Neural progenitor cell (in vitro differentiated cells): ENCODE measurements at places on chromosomes 2 and 18. TPM values are rescaled to one million over a fixed set of nuclear protein-coding genes. Genes with fewer than 3 reads are reported as not detected.
A peak's percentile ranks its signal among the peaks of the same experiment; 100 is the strongest.

Gene TMEM169
- 17.9 and 19.6 TPM in 2 replicates for total RNA-seq

Gene CMPK2
- 0.31 TPM in 1 of 2 replicates, not detected in the other for total RNA-seq

Gene PUS10
- 10.4 and 11.3 TPM in 2 replicates for total RNA-seq

Gene MZT2B
- total RNA-seq: 21.4 and 91.8 TPM in 2 replicates

Gene DYTN
- total RNA-seq: not detected in 2 replicates

GRCh38 chr18:62070302-62070701 is 116.6 kb downstream of the PIGN start:
- H3K27ac ChIP-seq: no peak overlapping the region
- no peaks in the 10 kb centered on the region for H3K27me3 ChIP-seq
- no peak overlapping the region for H3K4me3 ChIP-seq

- no peaks in the 10 kb centered on the region for H3K4me1 ChIP-seq
- H3K27me3 ChIP-seq: no peaks in the 10 kb centered on the region
- no peak overlapping the region for H3K27ac ChIP-seq
- no peak for DNase-seq
- no peak overlapping the region for H3K4me3 ChIP-seq
Measured at GRCh38 chr2:84919885-84920580, 14.6 kb downstream of the TMSB10 start.

DNA sequence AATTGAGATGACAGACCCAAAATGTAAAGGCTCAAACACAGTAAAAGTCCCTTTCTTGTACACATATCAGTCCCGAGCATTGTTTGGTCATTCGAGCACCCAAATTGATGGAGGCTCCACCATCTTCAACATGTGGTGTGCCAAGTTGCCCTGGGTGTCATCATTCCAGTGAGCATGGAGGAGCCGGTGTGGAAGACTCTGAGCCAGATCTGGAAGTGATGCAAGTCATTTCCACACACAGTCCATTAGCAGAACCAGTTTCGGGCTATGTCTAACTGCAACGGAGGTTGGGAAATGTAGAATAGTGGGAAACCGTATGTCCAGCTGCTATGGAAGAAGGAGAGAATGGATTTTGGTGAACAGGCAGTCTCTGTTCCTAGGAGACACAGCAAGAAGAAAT is 40.9 kb upstream of the BZW1 start:
- no peak overlapping the region for H3K27ac ChIP-seq
- no peak overlapping the region for H3K4me3 ChIP-seq
- peaks cover 17% of the 10 kb centered on the region for H3K4me1 ChIP-seq
- H3K27me3 ChIP-seq: no peaks in the 10 kb centered on the region
- H3K36me3 ChIP-seq: no peaks in the 10 kb centered on the region
- no peak for DNase-seq

DNA sequence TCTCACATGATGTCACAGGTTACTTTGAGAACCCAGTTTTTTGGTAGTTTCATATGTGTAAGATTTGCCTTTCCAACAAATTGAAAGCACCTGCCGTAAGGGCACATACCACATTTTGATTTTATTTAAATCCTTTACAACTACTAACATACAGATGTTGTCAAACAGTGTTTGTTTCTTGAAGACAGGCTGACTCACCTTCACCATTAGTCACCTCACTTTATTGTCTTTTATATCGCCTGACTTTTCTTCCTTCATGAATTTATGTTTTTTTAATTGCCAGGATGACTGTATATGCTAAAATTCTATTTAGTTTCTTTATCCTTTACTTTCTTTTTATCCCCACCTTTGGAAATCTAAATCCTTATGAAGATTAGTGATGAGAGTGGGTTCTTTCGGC is 886.7 kb downstream of the SUCLG1 start:
- no peaks in the 10 kb centered on the region for H3K27me3 ChIP-seq
- H3K4me1 ChIP-seq: peaks cover 7% of the 10 kb centered on the region

GRCh38 chr18:61894751-61895524 is 2.1 kb upstream of the RNF152 start:
- H3K36me3 ChIP-seq: no peaks in the 10 kb centered on the region
- peaks cover 8% of the 10 kb centered on the region for H3K27me3 ChIP-seq
- DNase-seq: peak; percentile 36
- H3K4me1 ChIP-seq: peaks cover 27% of the 10 kb centered on the region

- H3K36me3 ChIP-seq: no peaks in the 10 kb centered on the region
- H3K27me3 ChIP-seq: no peaks in the 10 kb centered on the region
Measured at GRCh38 chr2:153106802-153107477, 371.6 kb downstream of the RPRM start.

DNA sequence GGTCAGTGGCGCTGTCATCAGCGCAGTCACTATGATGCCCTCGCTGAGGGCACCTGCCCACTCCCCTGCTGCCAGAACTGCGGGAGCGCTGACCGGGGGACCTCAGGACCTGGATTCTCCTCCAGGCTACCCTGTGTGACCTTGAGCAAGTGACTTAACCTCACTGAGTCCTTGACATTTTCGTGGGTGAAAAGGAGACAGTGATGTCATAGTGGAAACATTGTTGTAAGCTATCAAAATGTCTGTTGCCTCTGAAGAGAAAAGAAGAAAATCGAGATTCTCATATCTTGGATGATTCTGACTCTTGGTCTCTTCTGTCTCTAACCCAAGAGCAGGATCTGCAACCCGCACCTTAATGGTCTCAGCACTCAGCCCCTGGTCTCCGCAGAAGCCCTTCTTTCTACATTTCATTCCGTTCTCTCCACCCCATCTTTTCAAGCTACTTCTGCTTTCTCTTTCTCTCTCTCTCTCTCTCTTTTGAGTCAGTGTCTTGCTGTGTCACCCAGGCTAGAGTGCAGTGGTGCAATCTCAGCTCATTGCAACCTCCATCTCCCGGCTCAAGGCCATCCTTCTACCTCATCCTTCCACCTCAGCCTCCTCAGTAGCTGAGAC is 978 bp upstream of the TUBA4A start:
- peaks cover 7% of the 10 kb centered on the region for H3K4me1 ChIP-seq
- H3K4me3 ChIP-seq: peak overlapping the region; percentile 34
- DNase-seq: no peak
- peaks cover 89% of the 10 kb centered on the region for H3K27me3 ChIP-seq
- H3K27ac ChIP-seq: no peak overlapping the region

- peaks cover 3% of the 10 kb centered on the region for H3K4me1 ChIP-seq
- no peaks in the 10 kb centered on the region for H3K27me3 ChIP-seq
- no peak overlapping the region for H3K27ac ChIP-seq
- H3K36me3 ChIP-seq: no peaks in the 10 kb centered on the region
Measured at GRCh38 chr2:99748344-99748743, 258.5 kb upstream of the REV1 start.

DNA sequence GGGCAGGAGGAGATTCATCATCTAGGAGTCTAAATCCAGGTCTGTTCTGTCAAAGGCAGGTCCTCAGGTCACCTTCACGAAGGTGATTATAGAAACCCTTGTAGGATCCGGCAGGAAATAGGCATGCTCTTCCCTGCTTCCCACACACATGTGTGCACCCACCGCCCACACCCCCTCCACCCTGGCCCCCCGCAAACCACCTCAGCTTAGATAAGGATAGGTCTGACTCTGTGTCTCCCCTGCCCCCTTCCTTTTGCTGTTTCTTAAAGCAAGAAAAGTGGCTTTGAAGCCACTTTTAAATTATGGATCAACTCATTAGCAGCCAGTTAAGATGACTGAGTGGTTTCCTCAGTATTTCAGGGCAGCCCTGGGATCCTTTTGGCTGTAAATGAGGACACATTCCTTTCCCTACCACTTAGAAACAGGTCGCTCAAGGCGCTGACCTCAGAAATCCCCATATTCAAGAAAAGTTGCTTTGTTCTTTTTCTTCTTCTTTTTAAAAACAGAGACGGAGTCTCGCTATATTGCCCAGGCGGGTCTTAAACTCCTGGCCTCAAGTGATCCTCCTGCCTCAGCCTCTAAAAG is 14.5 kb upstream of the CIB4 start:
- H3K4me1 ChIP-seq: no peaks in the 10 kb centered on the region
- no peaks in the 10 kb centered on the region for H3K27me3 ChIP-seq
- no peak overlapping the region for H3K27ac ChIP-seq
- no peak overlapping the region for H3K4me3 ChIP-seq
- DNase-seq: no peak

DNA sequence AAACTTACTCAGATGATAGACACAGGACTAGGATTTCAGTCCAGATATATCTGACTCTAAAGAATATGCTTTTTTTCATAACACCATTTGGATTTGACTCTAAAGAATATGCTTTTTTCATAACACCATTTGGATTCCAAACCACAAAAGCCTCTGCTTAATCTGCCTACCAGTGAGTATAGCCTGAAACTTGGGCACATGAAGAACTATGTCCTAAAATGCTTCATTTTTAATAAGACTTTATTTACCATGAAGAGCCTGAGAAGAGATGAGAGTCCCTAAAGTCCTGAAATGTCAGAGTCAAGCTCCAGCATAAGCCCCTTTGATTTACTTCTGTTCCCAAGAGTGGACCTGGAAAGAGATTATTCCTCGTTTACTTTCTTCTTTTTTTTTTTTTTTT is 54.5 kb upstream of the STPG4 start:
- H3K36me3 ChIP-seq: peaks cover 3% of the 10 kb centered on the region
- H3K27ac ChIP-seq: no peak overlapping the region
- no peaks in the 10 kb centered on the region for H3K27me3 ChIP-seq
- no peak overlapping the region for H3K4me3 ChIP-seq

DNA sequence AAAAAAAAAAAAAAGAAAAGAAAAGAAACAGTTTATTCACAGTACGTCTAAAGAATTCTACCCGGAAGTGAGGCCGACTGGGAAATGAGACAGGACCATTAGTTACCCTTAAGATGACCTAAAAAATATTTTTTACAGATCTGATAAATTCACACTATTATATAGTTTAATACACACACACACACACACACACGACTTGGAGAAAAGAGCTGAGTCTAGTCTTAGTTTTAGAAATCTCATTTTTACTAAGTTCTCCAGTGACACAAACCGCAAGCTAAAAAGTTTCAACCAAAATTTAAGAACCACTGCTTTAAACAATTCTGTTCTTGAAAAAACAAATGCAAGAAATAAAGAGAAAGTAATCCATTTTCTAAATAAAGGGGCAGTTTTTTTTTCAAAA is 27.1 kb downstream of the ST3GAL5 start:
- no peak overlapping the region for H3K4me3 ChIP-seq
- DNase-seq: no peak
- no peak overlapping the region for H3K27ac ChIP-seq
- H3K27me3 ChIP-seq: no peaks in the 10 kb centered on the region
- no peaks in the 10 kb centered on the region for H3K4me1 ChIP-seq

GRCh38 chr2:106581755-106582147 is 94.6 kb downstream of the CD8B2 start:
- H3K27me3 ChIP-seq: peaks cover 50% of the 10 kb centered on the region
- no peak overlapping the region for H3K27ac ChIP-seq
- H3K36me3 ChIP-seq: no peaks in the 10 kb centered on the region
- H3K4me1 ChIP-seq: no peaks in the 10 kb centered on the region
- no peak for DNase-seq

DNA sequence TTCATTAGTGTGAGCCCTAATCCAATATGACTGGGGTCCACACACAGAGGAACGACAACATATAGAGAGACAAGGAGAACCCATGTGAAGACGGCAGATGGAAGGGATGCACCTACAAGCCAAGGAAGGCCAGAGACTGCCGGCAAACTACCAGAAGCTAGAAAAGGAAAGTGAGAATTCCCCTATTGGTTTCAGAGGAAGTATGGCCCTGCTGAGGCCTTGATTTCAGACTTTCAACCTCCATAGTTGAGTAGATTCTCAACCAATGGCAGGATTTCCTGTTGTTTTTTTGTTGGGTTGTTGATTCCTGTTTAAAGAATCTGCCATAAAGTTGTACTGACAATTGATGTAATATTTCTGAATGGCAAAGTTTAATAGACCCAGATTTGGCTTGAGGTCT is 241.5 kb downstream of the SATB2 start:
- DNase-seq: no peak
- H3K27me3 ChIP-seq: no peaks in the 10 kb centered on the region
- no peaks in the 10 kb centered on the region for H3K36me3 ChIP-seq
- H3K4me1 ChIP-seq: no peaks in the 10 kb centered on the region
- H3K4me3 ChIP-seq: no peak overlapping the region
- H3K27ac ChIP-seq: no peak overlapping the region

- no peak for DNase-seq
- no peaks in the 10 kb centered on the region for H3K27me3 ChIP-seq
- H3K36me3 ChIP-seq: peaks cover 8% of the 10 kb centered on the region
- H3K4me3 ChIP-seq: no peak overlapping the region
Measured at GRCh38 chr2:176324862-176325261, 55.6 kb downstream of the MTX2 start.

GRCh38 chr2:54545702-54546450 is 89.7 kb downstream of the SPTBN1 start:
- no peak for DNase-seq
- H3K27me3 ChIP-seq: no peaks in the 10 kb centered on the region
- H3K4me3 ChIP-seq: no peak overlapping the region
- peaks cover under 1% of the 10 kb centered on the region for H3K4me1 ChIP-seq

- peaks cover 4% of the 10 kb centered on the region for H3K4me1 ChIP-seq
- no peak overlapping the region for H3K27ac ChIP-seq
- no peak overlapping the region for H3K4me3 ChIP-seq
- H3K27me3 ChIP-seq: no peaks in the 10 kb centered on the region
- DNase-seq: no peak
Measured at GRCh38 chr2:144083211-144083610, 436.7 kb downstream of the ZEB2 start.

DNA sequence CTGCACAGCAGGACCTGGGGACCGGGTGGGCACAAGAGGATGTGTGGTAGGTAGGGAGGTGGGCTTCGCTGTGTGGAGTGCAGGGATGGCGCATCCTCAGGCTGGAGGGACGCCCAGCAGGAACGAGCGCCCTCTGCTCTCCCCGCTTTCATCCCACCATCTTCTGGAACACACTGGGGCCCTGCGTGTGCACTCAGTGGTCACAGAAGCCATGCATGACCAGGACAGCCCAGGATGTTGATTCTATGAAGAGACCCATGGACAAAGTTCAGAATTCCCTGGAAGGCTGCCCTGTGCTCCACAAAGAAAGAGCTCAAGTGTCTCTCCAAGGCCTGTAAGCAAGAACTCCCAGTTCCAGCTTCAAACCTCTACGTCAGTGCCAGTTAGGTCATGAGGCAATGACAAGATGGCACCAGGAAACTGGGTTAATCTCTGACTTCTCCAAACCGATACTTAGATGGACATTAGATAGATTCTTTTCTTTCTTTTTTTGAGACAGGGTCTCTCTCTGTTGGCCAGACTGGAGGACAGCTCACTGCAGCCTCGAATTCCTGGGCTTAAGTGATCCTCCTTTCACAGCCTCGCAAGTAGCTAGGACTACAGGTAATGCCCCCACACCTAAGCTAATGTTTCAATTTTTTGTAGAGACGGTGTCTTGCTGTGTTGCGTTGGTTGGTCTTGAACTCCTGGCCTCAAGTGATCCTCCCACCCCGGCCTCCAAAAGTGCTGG is 3.4 kb downstream of the SLC66A2 start:
- no peak for DNase-seq
- no peak overlapping the region for H3K27ac ChIP-seq

GRCh38 chr2:38438133-38438882 is 61.2 kb upstream of the ATL2 start:
- H3K4me1 ChIP-seq: peaks cover 15% of the 10 kb centered on the region
- no peak overlapping the region for H3K27ac ChIP-seq
- H3K27me3 ChIP-seq: peaks cover 7% of the 10 kb centered on the region
- DNase-seq: no peak
- H3K36me3 ChIP-seq: no peaks in the 10 kb centered on the region
